ENCODE measurements at places on chromosomes 16 and 17. TPM values are rescaled to one million over a fixed set of nuclear protein-coding genes. Genes with fewer than 3 reads are reported as not detected.

The GPR142 gene
- total RNA-seq: not detected

The CIBAR2 gene
- not detected for total RNA-seq

The RND2 gene
- total RNA-seq: 7.3 TPM

The MMP25 gene
- total RNA-seq: 0.21 TPM

The LITAFD gene
- total RNA-seq: not detected

DNA sequence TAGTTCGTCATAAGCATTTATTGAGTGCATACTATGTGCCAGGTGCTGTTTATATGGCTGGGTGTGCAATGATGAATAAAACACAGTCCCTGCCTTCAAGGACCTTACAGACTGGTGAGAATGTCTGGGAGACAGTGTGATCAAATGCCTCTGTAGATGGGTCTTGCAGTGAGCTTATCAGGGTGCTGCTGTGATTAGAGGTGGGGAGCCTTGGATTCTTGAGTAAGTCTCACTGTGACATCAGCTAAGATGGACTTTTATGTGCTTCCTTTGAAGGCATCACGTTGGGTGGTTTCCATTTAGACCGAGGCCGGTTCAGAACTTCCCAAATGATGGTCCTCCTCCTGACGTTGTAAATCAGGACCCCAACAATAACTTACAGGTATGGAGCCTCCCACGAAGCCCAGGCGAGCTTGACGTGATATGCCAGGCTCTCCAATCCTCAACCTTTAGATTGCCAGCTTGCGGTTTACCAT lies 10.0 kb downstream of the HERPUD1 start:
- DNase-seq: no peak
- no peak overlapping the region for H3K27ac ChIP-seq
- no peak overlapping the region for H3K4me3 ChIP-seq
- peaks cover 8% of the 10 kb centered on the region for H3K4me1 ChIP-seq

GRCh38 chr17:68182011-68182306 lies 65.9 kb upstream of the AMZ2 start:
- no peaks in the 10 kb centered on the region for H3K27me3 ChIP-seq
- H3K27ac ChIP-seq: no peak overlapping the region
- DNase-seq: no peak
- no peaks in the 10 kb centered on the region for H3K36me3 ChIP-seq
- no peaks in the 10 kb centered on the region for H3K4me1 ChIP-seq

DNA sequence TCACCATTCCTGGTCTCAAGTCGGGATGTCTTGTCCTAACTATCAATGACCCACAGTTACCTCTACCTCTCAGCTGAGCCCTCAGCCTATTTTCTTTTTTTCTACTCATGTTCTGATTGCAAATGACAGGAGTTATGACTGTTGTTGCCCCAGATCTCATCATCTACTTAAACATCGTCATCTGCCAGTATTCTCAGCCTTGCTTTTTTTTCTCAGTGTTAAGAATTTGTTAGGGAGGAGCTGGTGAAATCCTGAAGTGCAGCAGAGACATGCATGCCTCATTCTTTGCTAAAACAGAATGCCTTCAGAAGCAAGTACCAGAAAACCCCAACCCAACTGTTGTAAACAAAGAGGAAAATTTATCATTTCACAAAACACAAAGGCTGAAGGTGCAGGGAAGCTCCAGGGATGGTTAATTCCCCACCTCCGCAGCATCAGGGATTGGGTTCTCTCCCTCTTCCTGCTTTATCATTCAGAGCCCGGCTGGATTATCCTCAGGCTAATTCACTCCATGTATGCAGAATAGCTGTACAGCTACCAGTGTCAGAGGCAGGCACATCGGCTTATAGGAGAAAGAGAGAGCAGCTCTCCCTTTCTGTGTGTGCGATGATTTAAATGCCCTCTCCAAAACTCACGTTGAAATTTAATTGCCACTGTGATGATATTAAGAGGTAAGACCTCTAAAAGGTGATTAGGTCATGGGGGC lies 540.8 kb upstream of the HSBP1 start:
- no peak overlapping the region for H3K27ac ChIP-seq
- no peak for DNase-seq
- no peaks in the 10 kb centered on the region for H3K36me3 ChIP-seq
- H3K4me1 ChIP-seq: no peaks in the 10 kb centered on the region

DNA sequence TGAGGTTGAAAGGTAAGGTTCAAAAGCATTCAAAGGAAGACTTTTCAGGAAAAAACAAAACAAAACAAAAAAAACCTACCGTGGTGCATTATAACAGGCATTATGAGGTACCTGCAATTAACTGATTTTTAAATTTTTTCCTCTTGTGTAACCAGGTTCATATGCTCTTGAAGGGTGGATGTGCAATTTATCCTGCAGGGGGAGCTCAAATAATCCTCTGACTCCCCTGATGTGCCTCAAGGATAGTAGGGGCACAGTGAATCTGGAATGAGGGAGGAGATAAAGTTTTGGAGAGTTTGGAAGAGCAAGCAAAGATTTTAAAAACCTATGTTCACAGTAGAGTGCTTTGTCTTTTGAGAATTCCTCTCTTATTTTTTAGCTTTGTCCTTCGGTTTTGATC lies 1349.4 kb downstream of the CDH8 start:
- no peaks in the 10 kb centered on the region for H3K36me3 ChIP-seq
- H3K4me1 ChIP-seq: no peaks in the 10 kb centered on the region
- no peaks in the 10 kb centered on the region for H3K27me3 ChIP-seq
- no peak overlapping the region for H3K4me3 ChIP-seq

DNA sequence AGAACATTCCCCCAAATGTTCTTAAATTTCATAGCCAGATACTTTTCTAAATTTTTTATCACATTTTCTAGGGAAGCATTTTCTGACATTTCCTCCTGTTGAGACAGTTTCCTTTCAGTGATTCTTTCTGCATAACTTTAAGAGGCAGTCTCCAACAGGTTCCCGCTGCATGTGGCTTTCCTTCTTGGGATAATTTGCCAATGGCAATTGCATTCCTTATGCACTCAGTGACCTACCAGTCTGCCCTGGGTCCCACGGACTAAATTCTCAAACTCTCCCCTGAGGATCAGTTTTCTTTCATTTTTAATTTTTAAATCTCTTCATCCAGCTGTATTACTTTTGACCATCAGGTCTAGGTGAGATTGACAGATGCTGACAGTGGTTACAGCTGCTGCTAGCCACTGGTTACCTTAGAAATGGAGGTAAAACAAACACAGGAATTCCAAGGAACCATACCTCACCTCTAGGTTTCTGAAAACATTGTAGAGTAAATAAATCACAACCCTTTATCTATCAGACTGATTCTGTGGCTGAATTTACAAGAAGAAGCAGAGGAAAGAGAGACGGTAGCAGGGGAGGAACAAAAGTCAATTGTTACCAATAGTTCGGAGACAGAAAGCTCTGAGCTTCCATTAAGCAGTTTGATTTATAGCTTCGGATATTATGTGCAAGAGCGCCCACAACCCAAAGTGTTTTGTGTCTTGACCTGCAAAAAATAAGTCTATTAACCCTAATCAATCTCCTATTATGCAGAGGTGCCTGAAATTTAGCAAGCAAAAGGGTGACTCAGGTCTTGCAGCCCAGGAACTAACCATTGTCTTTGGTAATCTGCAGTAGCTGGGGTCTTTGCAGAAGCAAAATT lies 216.0 kb downstream of the PMP22 start:
- no peak for DNase-seq
- no peaks in the 10 kb centered on the region for H3K27me3 ChIP-seq
- H3K4me3 ChIP-seq: no peak overlapping the region
- no peak overlapping the region for H3K27ac ChIP-seq

DNA sequence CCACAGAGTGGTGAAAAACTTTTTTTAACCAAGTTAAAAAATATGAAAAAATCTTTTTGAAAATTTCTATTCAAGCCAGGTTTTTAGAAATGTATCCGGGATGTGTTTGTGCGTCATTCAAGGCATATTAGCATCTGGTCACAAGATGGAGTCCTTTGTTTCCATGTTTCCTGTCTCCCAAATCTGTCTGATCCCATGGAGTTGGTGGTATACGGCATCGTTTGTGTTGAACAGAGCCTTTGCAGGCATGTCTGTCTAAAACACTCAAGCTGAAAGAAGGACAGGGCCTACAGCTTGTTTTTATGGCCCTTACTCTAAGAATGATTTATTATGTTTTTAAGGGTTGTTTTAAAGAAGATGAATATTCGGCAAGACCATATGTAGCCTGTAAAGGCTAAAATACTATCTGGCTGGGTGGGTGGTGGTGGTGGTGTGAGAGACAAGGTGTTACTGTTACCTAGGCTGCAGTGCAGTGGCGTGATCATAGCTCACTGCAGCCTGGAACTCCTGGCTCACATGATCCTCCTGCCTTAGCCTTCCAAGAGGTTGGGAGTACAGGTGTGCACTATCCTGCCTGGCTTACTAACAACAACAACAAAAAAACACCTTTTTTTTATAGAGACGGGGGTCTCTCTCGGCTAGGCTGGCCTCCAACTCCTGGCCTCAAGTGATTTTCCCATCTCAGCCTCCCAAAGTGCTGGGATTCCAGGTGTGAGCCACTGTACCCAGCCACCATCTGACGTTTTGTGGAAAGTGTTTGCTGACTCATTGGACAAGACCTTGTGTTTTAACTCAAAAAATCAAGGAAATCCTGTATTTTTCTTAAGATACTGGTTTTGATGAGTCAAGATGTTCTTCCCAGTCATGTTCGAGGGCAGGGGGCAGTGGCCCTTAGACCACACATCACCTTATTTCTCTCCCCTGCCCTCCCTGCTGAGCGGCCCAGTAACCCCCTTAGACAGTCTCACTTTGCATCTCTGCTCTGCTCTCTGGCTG lies 52.2 kb downstream of the NDE1 start:
- DNase-seq: no peak
- no peak overlapping the region for H3K4me3 ChIP-seq
- H3K36me3 ChIP-seq: peaks cover 85% of the 10 kb centered on the region
- H3K4me1 ChIP-seq: no peaks in the 10 kb centered on the region

GRCh38 chr16:30996324-30996984 lies 11.4 kb downstream of the HSD3B7 start:
- no peak for DNase-seq
- H3K36me3 ChIP-seq: no peaks in the 10 kb centered on the region
- no peaks in the 10 kb centered on the region for H3K27me3 ChIP-seq
- peaks cover 9% of the 10 kb centered on the region for H3K4me1 ChIP-seq
- H3K27ac ChIP-seq: peak overlapping the region; percentile 94

GRCh38 chr17:3665834-3666233 lies 2.5 kb downstream of the TAX1BP3 start:
- no peak overlapping the region for H3K27ac ChIP-seq
- H3K4me1 ChIP-seq: peaks cover 12% of the 10 kb centered on the region
- H3K36me3 ChIP-seq: peaks cover 35% of the 10 kb centered on the region
- no peaks in the 10 kb centered on the region for H3K27me3 ChIP-seq

DNA sequence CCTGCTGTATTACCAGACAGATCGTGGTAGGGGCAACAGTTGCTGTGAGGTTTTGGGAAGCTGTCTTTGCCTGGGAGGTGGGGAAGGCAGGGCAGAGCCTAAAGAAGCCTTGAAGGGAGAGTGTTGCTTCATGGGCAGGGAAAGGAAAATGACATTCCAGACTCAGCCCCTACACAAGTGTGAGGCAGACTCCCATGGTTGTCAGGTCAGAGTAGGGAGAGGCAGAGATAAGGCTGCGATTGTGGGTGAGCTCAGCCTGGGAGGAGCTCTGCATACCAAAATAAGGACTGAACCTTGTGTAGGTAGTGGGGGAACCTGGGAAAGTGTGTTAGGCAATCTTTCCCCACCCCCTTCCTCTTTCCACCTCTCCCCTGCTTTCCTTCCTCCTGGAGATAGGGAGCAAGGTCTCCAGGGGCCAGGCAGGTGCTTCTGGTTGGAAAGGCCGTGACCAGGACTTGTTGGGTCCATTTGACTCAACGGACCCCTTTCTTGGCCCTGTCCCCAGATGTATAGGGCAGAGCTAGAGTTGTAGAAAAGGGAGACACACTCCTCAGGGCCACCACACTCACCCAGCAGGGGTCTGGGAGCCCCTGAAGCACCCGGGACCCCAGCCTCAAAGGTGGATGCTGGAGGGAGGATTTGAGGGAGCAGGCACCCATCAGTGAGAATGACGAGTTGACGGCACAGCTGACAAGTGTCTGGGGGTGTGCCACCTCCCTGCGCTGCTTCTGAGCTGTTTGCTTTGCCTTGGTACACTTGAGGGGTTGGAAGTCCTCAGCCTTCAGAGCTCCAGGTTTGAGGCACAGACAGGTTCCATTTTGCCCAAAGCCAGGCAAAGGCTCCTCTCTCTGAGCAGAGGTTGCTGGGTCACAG lies 18.5 kb upstream of the TOB1 start:
- DNase-seq: peak; percentile 41
- H3K4me1 ChIP-seq: no peaks in the 10 kb centered on the region
- no peak overlapping the region for H3K27ac ChIP-seq

GRCh38 chr16:60771138-60771537 lies 1265.1 kb downstream of the CDH8 start:
- H3K27ac ChIP-seq: no peak overlapping the region
- H3K27me3 ChIP-seq: no peaks in the 10 kb centered on the region
- H3K4me3 ChIP-seq: no peak overlapping the region
- DNase-seq: no peak
- H3K36me3 ChIP-seq: no peaks in the 10 kb centered on the region

GRCh38 chr16:56611281-56611833 lies 3.0 kb downstream of the MT2A start:
- H3K4me1 ChIP-seq: peaks cover 35% of the 10 kb centered on the region
- no peak overlapping the region for H3K4me3 ChIP-seq
- peak; percentile 95 for DNase-seq
- peak overlapping the region; percentile 87 for H3K27ac ChIP-seq

DNA sequence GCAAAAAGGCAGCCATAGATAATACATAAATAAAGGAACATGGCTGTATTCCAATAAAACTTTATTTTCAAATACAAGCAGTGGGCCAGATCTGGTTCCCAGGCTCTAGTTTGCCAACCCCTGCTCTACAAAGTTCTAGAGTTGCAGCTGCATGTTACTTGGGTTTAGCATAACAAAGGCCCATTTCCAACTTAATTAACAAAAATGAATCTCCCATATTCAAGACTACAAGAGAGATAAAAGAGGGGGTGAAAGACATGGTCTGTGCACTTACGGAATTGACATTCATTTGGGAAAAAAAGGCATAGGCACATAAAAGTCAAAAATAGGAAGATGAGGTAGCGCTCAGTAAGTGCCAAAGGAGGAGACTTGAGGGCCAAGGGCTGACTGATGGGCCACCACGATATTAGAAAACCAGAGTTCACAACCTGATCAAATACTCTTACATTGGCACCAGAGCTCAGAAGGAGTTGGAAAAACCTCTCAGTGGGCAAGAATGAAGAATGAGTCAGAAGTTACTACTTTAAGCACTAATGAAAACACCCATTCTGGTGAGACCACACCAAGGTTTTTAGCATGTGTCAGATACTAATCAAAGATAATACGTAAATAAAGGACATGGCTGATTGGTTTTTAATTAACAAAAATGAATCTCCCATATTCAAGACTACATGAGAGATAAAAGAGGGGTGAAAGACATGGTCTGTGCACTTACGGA lies 164.0 kb downstream of the VPS53 start:
- no peaks in the 10 kb centered on the region for H3K4me1 ChIP-seq
- H3K27ac ChIP-seq: peak overlapping the region; percentile 77
- H3K4me3 ChIP-seq: no peak overlapping the region
- peaks cover 5% of the 10 kb centered on the region for H3K36me3 ChIP-seq
- no peak for DNase-seq

Data from ascending aorta (tissue), 2 donors.